DMS53 (cell line): ENCODE measurements at places on chromosomes 2 and 18.

- peak; percentile 74 for DNase-seq
Observed at GRCh38 chr18:46622999-46623398, 34.0 kb downstream of the LOXHD1 start.

GRCh38 chr2:157185476-157186227 is 71.9 kb upstream of the GALNT5 start:
- DNase-seq: no peak

DNA sequence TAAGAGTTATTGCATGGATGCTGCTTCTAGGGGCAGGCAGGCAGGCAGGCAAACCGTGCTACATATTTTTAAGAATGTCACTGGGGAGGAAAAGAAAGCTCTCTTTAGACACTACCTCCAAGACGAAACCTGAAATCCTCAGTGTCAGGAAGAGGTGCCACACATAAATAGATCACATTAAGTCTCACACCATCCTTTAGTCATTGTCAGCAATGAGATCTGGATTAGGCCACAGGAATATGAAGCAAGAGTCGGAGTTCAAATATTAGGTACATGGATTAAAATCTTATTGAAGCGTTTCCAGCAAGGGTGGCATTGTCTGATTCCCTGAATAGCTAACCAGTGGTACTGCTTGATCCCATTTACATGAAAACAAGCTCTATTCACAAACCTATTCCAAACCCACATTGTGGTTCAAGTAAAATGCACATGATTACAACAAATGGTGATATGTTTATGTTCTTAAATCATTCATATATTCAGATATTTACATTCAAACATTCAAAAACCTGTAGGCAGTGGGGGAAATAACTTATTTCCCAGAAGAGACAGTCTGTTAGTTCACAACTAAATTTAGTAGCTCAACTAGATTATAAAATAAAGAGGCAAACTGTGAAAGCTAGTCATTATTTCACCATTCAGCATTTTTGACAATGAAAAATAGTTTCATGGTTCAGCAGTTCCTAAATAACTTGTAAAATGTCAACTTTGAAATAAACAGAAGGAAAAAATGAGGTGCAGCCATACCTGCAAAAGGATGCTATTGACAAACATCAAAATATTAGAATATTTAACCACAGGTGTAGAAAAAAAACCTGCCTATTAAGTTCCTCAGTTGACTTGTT is 195.4 kb upstream of the SIX3 start:
- no peak for DNase-seq

- DNase-seq: peak; percentile 72
Observed at GRCh38 chr2:187554011-187554703, at the start of gene TFPI. Gene TFPI, minus strand, starts transcription at chr2:187554435. Its CDS starts 50,667 bp downstream, at chr2:187503768.

GRCh38 chr2:44324971-44325426 is 36.3 kb downstream of the PREPL start:
- DNase-seq: no peak

DNA sequence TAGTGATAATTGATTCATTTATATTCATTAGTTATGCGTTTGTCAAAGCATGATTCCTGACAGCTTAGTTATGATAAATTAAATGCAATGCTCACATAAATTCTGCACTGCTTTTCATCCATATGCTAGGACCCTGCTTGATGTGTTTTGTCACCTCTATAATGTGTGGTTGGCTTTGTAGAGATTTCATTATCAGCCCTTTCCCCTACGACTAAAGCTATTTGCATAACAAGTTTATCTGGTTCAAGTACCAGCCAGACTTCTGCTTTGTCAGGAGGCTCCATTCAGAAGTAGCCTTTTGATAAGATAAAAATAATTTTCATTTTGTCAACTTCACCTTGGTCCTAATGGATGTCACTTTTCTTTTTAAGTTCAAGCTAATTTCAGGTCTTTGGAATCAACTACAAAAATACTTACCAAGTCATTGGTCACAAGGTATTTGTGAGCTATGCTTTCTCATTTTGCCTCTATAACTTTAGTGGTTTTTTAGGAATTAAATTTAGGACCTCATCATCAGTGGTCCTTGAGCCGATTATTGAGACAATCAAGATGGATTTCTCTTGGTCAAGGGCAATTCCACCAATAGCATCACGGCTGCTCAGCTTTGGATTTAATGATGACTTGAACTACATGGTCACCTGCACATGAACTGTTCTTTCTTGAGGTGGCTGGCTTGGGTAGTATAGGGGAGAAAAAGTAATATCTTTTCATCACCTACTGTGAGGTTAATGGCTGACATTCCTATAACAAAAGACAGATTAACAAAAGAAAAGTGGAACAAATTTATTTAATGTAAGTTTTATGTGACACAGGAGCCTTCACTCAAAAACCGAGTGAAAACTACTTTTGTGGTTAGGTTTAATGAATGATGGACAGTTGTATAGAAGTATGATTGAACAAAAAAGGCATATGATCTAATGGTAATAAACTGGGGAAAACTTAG is 162.1 kb downstream of the MYO3B start:
- DNase-seq: peak; percentile 38

DNA sequence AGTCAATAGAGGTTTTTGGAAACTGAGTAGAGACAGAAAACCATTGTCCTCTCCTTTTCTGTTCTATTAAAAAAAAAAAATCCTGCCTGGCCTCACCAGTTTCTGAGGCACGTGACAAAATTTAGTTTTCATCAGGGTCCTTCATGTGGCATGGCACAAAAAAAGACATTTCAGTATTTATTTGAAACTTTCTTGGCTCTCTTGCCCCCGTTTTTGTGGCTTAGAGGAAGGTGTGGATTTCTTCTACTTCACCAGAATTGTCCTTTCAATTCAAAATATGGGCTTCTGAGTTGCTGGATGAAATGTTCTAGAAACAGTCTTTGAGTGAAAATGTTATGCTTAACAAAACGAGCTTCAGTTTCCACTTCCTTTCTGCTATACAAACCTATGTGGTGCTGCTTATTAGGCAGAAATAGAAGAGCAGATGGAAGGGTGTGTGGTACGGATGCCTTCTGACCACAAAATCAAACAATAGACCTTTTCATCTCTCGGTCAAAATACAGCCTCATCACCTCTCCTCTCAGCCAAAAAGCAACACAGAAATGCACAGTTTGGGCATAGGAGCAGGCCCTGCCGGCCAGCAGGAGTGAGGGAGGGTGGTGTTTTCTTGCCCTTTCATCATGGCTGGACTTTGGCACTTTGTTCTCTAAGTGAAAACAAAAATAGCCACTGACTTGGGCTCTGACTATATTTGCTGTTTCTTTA is 89.2 kb downstream of the SH3RF3 start:
- DNase-seq: peak; percentile 62

GRCh38 chr18:3526421-3527354 is 76.7 kb downstream of the TGIF1 start:
- DNase-seq: peak; percentile 99

DNA sequence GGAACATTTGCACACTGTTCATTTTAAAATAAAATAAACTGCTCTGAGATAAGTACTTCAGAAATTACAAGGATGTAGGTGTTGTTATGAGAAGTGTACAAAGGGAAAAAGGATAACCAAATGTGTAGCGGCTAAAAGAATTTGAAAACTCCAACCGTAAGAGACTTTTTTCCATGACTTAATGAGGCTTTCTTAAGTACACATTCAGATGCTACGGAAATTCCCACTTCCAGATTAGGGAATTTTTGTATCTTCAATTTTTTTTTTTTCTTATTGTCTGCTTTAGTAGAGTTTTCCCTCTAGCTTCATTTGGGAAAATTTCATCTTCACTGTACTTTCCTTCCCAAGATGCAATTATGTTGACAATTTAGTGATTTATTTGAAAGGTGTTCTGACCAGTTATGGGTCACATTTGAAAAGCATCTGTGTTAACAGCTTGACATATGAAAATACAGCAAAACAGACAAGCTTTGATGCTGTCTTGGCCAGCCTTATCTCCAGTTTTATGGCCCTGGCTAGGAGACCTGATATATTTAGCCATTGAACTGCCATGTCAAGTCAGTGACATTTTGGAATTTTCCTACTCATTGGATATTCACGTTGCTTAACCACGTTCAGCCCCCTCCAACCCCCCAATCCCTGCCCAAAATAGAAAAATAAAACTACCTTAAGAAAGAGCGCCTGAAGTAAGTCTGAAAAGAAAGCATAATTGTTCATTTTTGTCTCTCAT is 105.6 kb downstream of the FEZ2 start:
- no peak for DNase-seq

- no peak for DNase-seq
Observed at GRCh38 chr2:213121690-213122089, 29.7 kb downstream of the IKZF2 start.

DNA sequence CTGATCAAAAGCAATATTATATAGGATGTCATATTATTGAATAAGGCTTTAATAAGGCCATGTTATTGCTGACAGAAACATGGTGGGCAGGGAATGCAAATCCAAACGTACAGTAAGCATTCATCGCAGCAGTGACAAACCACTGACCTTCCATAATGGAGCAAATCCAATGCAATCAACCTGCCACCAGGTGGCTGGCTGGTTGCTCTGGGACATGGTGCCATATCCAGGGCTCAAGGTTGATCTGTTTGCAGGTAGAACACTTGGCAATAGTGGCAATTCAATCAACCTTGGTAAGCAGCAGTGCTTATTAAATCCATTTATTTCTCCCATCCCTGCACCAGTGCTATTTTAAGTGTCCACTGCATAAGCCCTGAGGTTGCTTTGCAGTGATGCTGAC is 75.4 kb downstream of the CERKL start:
- peak; percentile 78 for DNase-seq

DNA sequence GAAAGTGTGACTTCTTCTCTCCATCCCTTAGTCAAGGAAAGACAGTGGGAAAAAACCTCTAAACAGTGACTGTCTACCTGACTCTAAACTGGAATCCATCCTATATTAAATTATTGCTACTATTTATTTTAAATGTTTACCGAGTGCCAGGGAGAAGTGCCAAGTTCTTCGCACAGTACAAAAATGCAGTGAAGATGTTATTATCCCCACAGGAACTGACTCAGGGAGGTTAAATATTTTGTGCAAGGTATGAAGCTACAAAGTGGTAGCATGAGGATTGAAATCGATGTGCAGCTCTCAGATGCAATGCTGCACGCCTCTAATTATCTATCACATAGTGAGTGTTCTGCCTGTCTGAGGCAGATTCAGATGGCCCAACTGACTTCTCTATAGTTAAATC is 91.1 kb downstream of the MEP1B start:
- no peak for DNase-seq

DNA sequence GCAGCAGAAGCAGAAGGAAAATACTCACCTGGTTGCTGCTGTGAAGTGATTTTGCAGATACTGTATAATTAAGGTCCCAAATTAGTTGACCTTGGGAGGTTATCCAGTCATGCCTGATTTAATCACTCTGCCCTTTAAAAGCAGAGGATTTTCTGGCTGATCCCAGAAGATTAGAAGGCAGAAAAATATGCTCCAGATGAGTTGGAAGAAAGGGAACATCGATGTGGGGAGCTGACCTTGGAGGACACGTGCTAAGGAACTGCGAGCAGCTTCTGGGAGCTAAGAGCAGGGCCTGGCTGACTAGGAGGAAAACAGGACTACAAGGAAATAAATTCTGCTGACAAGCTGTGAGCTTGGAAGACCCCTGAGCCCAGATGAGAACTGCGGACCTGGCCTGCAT is 13.3 kb upstream of the DYM start:
- DNase-seq: no peak
